ENCODE measurements at places on chromosomes 6 and 20. TPM values are rescaled to one million over a fixed set of nuclear protein-coding genes. Genes with fewer than 3 reads are reported as not detected.

The FOXC1 gene
- 0.07 TPM for total RNA-seq

The AGER gene
- 34.1 TPM for total RNA-seq

The TREM2 gene
- not detected for total RNA-seq

The DNAH8 gene
- total RNA-seq, result 0.12 TPM

The MYBL2 gene
- total RNA-seq, result 78.2 TPM
